ENCODE measurements at places on chromosomes 3 and 15.

DNA sequence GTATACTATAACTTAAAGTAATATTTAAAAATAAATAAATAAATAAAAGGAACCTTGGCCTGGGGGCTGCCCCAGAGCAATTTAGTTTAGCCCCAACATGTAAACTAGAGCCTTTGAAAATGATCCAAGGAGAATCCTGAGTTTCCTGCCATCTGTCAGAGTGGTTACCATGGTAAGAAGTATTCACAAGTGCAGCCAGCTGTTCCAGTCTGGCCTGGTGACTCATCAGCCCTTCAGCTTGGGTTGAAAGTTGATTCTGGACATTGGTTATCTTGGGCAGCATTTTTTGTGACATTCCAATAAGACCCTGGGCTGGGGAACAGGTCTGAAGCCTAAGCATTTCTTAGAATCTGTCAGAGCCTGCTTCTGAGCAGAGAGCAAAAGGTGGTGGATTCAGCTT lies 72.7 kb upstream of the LRTM1 start:
- DNase-seq: peak; percentile 71

DNA sequence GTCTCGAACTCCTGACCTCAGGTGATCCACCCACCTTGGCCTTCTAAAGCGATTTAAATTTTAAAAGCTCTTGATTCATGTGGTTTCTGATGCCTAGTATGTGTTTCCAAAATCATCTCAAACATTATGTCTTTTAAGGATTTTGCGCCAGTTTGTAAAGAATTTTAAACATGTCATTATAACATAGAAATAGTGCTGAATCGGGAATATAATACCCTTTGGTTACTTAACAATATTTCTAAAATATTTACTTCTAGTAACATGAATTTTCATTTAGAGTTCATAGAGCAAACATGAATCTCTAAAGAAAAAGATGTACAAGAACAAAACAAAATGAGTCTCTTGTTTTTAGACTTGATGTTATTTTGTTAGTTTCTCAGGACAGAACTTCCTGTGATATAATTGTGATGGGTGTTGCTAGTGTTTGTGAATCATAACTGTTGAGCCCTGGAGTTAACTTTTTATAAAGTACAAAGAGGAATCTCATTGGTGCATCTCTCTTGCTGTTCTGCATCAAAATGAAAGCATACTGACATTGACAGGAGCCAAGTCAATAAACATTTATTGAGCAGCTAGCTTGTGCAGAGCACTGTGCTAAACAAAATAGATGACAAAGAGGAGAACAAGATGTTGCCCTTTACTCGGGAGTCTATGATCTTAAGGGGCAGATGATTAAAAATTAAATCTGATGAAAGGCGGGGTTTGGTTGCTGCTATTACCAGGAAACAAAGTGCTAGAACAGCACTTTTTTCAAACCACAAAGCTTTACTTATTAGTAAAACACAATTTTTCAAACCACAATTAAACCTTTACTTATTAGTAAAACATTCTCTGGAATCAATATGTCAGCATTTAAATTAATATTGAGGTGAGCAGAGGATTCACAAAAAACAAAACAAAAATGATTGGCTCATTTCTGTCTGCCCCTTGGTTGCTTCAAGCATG lies 73.4 kb downstream of the MME start:
- DNase-seq: no peak

- DNase-seq: no peak
Measured at GRCh38 chr15:100918690-100919480, at the start of gene LRRK1. LRRK1 (plus strand) TSS chr15:100919357; CDS start chr15:100924633, 5,276 bp downstream.

DNA sequence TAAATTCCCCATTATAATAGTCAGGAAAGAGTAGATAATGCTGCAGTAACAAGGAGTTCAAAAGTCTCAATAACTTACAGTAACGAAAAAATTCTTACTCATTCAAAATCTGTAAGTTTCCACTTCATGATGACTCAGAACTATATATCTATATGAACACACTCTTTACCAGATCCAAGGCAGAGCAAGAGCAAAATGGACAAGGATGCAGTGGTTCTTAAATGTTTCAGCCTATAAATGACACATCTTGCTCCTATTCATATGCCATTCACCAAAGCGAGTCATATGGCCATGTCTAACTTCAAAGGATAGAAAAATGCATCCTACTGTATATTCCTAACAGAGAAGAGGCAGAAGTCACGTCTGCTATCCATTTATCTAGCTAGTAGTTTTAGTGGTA lies 787.7 kb downstream of the NAALADL2 start:
- DNase-seq: no peak

DNA sequence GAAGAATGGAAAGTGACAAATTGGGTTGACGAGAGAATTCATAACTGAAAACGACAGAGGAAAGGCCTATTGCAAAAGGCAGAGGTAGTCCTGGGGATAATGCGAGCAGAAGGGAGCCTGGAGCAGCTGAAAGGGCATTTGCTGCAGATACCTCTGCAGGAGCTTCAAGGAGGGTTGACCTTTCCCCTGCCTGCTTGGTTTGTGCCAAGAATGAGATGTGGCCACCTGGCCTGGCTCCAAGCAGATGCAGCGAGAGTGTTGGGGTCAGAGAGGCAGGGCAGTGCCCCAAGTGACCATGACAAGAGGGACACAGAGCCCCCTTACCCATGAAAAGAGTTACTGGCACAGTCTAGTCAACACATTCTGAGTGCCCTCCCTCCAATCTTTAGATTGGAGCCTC lies 43.5 kb downstream of the SLC41A3 start:
- no peak for DNase-seq

DNA sequence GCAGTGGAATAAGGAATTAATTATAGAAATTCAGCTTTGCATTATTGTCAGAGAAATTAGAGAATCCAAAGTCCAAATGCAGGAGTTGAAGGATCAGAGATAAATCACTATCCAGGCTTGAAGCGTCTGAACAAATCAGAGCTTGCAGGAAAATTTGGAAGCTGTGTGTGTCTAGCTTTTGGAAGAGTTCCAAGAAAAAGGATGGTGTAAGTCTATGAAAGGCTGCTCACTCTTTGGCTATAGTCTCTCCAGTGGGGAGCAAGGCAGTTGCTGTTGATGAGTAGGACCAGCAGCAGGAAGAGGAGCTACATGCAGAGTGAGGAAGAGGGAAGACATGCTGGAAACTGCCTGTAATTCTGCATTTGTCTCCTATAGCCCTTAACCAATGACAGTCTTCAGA lies 464.3 kb upstream of the GRM7 start:
- no peak for DNase-seq

GRCh38 chr3:133521946-133522345 lies 51.5 kb upstream of the CDV3 start:
- no peak for DNase-seq

DNA sequence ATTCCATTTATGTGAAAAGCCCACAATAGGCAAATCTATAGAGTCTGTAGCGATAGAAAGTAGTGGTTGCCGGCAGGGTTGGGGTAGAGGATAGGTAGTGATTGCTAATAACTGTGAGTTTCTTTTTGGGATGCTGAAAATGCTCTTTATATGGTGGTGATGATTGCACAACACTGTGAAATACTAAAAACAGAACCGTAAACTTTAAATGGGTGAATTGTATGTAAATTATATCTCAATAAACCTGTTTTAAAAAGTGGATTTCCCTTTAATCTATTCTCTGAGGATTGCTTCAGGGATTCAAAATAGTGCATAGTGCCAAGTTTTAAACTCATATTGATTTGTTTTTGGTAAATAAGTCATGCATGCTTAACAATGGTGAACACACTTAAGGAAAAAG lies 140.2 kb downstream of the LPP start:
- DNase-seq: no peak

- DNase-seq: no peak
Measured at GRCh38 chr15:89194608-89195007, 26.8 kb downstream of the RLBP1 start.

DNA sequence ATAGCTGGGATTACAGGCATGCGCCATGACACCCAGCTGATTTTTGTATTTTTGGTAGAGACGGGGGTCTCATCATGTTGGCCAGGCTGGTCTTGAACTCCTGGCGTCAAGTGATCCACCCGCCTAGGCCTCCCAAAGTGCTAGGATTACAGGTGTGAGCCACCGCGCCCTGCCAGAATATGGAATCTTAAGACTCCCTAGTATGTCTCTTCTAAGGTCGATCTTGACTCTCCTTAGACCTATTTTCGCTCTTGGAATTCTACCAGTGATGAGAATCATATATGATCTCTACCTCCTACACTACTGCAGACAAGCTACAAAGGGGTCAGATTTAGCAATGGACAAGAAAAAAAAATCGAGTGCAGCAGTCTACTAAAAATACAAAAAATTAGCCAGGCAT lies 19.3 kb upstream of the EOGT start:
- no peak for DNase-seq

DNA sequence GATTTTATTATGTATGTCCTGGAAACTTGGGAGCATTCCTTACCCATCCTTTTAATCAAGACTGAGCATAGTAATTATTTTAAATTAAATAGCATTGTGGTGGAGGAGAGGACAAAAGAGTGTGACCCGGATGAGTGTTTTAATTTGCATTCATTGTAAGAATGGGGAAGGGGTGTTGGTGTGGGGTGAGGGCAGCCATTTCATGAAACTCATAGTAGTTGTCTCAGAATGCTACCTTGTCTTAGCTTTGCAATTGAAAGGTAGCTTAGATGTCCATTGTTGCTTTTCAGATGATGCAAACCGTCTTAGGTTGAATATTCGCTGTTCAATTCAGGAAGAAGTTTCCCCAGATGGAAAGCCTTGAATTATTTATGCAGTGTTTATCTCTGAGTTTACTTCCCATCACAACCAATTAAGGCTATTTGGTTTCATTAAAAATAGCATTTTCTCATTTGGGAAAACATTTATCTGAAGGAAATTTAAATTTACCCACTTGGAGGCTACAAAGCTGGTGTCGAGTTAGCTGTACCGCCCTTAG lies 328.4 kb downstream of the FEZF2 start:
- no peak for DNase-seq
